Activated CD4-positive, alpha-beta T cell treated with anti-CD3 and anti-CD28 coated beads for 36 hours (primary cell): ENCODE measurements at places on chromosomes 6 and 20. TPM values are rescaled to one million over a fixed set of nuclear protein-coding genes. Genes with fewer than 3 reads are reported as not detected.

DPPA5 gene
- not detected for total RNA-seq

AGER gene
- 28.0 TPM for total RNA-seq

ANKRD6 gene
- 2.9 TPM for total RNA-seq

CRISP2 gene
- total RNA-seq = not detected

TFAP2B gene
- not detected for total RNA-seq

NKX2-4 gene
- not detected for total RNA-seq

- DNase-seq = no peak
- peaks cover under 1% of the 10 kb centered on the region for H3K4me1 ChIP-seq
- peaks cover 6% of the 10 kb centered on the region for H3K27me3 ChIP-seq
- no peak overlapping the region for H3K27ac ChIP-seq
- H3K4me3 ChIP-seq = no peak overlapping the region
Measured at GRCh38 chr6:87088076-87088475, 6.8 kb downstream of the CGA start.

GRCh38 chr6:103722683-103723082 is 1137.0 kb downstream of the HACE1 start:
- no peaks in the 10 kb centered on the region for H3K36me3 ChIP-seq
- H3K27me3 ChIP-seq = no peaks in the 10 kb centered on the region
- no peak overlapping the region for H3K4me3 ChIP-seq
- H3K27ac ChIP-seq = no peak overlapping the region

DNA sequence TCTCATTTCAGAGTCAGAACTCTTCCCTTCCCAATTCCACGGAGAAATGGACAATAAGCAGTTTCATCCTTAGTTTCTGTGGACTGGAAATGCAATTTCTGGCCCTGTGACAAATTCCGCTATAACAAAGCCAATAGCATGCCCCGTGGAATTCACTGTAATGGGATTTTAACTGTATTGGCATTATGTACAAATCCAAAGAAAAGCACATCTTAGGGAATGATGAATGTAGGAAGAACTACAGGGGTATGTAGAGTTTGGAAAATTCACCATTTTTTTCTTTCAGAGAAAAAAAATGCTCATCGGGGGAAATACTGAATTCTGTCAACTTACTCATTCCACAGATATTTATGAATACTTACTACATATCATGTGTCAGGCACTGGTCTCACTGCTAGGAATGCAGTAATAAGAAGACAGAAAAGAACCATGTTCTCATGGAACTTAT is 43.5 kb downstream of the KIF6 start:
- no peak overlapping the region for H3K4me3 ChIP-seq
- H3K4me1 ChIP-seq = no peaks in the 10 kb centered on the region
- no peak overlapping the region for H3K27ac ChIP-seq
- DNase-seq = no peak
- H3K27me3 ChIP-seq = peaks cover 17% of the 10 kb centered on the region

GRCh38 chr6:157625764-157626163 is 197.3 kb upstream of the SNX9 start:
- peaks cover 8% of the 10 kb centered on the region for H3K4me1 ChIP-seq
- no peak overlapping the region for H3K4me3 ChIP-seq

DNA sequence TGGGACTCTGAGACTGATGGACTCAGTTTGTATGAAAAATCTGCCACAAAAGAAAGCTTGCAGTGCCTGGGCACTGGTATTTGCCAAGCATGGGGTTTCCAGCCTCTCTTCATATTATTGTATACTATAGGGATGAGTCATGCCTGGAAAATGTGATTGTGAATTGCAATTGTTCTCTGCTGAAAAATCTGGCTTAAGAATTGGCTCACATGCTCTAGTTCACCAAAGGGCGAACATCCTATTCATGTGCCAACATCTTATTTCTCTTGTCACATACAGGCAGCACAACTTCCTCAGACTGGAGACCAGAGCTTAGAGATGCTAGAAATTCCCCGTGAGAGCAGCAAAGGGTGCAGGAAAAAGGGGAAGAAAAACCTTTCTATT is 103.6 kb upstream of the KCNK16 start:
- DNase-seq = peak; percentile 22
- H3K4me1 ChIP-seq = peaks cover 5% of the 10 kb centered on the region
- H3K4me3 ChIP-seq = no peak overlapping the region

- H3K27me3 ChIP-seq = no peaks in the 10 kb centered on the region
- H3K4me1 ChIP-seq = peaks cover 53% of the 10 kb centered on the region
- DNase-seq = no peak
- H3K36me3 ChIP-seq = peaks cover 48% of the 10 kb centered on the region
- no peak overlapping the region for H3K4me3 ChIP-seq
Measured at GRCh38 chr6:25959890-25960536, 2.6 kb upstream of the TRIM38 start.

- DNase-seq = no peak
- no peaks in the 10 kb centered on the region for H3K4me1 ChIP-seq
- no peaks in the 10 kb centered on the region for H3K36me3 ChIP-seq
- no peaks in the 10 kb centered on the region for H3K27me3 ChIP-seq
Measured at GRCh38 chr6:10030942-10031537, 383.8 kb downstream of the TFAP2A start.

DNA sequence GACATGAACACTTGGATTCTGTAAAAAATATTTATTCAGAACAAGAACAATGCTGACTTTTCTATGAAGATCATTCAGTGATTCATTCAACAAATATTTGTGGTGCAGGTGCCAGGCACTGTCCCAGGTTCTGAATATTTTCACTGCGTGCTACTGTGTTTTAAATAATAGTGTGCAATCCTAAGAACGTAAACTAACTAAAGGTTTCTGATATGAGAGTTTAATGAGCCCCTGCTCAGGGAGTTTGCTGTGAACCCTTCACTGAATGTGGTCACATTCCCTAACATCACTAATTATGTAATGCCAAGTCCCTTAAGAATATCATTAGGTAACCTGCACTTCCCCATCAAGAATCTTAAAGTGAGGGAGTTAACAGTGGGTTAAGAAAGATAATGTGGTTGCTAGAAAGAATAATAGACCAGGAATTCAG is 1.7 kb upstream of the TMEM170B start:
- peak; percentile 50 for DNase-seq
- H3K36me3 ChIP-seq = no peaks in the 10 kb centered on the region
- peaks cover 5% of the 10 kb centered on the region for H3K4me1 ChIP-seq
- H3K4me3 ChIP-seq = no peak overlapping the region

DNA sequence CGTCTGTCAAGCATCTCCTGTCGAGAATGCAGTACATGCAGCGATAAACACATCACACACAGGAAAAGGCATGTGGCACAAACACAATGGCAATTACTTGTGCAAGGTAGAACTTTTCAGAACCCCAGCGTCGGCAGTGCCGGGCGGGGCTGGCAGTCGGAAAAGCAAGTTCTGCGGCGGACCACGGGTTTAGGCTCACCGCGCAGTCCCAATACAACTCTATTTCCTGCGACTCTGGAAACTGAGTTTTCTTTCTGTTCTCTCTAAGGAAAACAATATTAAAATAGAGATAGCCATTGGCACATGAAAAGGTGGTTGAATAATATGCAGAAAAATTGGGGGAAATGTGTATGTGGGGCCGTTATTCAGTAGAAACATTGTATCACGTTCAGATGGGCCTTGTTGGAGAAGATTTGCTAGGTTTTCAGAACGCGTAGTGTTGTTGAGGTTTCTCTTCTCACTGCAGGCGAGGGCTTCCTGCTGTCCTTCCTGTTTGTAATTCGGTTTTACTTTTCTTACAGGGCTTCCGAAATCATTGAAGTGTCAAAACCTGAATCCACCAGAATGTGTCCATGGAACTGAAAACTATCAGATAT is 369.5 kb downstream of the THBS2 start:
- peaks cover 12% of the 10 kb centered on the region for H3K4me1 ChIP-seq
- peak overlapping the region; percentile 30 for H3K27ac ChIP-seq
- DNase-seq = no peak

DNA sequence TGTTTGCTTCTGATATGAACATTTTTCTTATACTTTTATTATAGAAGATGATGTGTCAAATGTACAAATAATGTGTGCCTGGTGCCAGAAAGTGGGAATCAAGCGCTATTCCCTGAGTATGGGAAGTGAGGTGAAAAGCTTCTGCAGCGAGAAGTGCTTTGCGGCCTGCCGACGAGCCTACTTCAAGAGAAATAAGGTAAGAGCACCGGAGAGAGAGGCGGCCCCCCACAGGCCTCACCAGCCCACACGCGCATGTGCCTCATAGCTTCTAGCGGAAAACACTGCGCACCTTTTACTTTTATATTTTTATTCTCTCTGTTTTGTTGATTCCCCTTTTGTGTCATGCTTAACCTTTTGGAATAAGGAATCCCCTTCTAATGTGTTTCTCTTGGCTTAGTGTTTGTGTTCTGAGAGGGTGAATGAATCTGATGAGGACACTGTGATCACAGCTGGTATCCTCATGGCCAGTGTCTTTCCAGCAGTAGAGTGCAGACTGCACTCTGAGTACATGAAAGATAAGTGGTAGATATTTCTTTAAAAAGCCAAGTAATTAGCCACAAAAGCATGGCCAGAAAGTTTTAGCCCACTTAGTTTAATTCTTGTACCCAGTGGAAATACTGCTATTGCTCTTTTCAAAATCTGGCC is 43.6 kb downstream of the SOBP start:
- H3K27me3 ChIP-seq = peaks cover 2% of the 10 kb centered on the region
- H3K27ac ChIP-seq = no peak overlapping the region
- DNase-seq = no peak
- H3K4me1 ChIP-seq = no peaks in the 10 kb centered on the region
- no peaks in the 10 kb centered on the region for H3K36me3 ChIP-seq
- no peak overlapping the region for H3K4me3 ChIP-seq
